Endodermal cell (in vitro differentiated cells): ENCODE measurements at places on chromosomes 12 and 14. TPM values are rescaled to one million over a fixed set of nuclear protein-coding genes. Genes with fewer than 3 reads are reported as not detected.

GRCh38 chr12:109697877-109698468 is 15.7 kb upstream of the FAM222A start:
- DNase-seq: peak; percentile 82

- no peak for DNase-seq
Measured at GRCh38 chr12:6285532-6286306, 24.8 kb upstream of the PLEKHG6 start.

DNA sequence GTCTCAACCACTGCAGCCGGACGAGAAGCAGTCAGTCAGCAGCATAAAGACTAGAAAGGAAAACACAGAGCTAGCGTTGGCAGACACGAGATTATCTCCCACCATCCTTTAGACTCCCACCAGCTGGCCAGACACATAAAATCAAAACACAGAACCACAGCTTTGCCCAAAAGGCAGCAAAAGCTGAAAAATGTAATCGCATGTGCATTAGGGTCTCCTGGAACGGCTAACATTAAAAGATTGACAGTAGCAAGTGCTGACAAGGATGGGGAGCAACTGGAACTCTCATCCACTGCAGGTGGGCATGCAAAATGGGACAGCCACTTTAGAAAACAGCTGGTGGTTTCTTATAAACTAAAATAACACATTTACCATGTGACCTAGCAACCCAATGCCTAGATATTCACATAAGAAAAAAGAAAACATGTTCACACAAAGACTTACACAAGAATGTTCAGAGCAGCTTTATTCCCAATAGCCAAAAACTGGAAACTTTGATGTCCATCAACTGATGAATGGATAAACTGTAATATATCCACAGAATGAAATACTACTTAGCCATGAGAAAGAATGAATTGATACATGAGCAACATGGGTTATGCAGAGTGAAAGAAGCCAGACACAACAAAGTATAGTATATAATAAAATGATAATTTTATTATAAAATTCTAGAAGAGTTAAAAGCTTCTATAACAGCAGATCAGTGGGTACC is 37.7 kb downstream of the NCOR2 start:
- DNase-seq: no peak

GRCh38 chr14:61528591-61529021 is 166.7 kb upstream of the HIF1A start:
- no peak for DNase-seq

GRCh38 chr12:114703060-114703493 is 19.1 kb upstream of the TBX3 start:
- peak; percentile 85 for DNase-seq

GRCh38 chr12:102394200-102394599 is 86.2 kb downstream of the IGF1 start:
- no peak for DNase-seq

DNA sequence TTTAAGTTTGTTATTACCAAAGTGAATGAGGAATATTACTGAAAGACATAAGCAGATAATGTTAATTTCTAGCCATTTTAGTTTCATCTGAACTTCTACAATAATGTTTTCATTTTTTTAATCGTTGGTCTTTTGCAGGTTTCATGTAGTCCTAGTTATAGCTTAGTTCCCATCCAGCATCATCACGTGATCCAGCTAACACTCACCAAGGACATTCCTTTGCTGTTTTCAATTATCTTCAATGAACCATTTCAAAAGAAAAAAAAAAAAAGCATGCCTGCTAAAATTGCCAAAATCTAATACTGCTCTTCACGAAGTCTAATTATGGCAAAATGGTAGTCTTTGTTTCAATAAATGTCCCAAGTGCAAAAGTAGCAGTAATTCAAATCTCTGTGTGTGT is 187.7 kb upstream of the ATXN7L3B start:
- DNase-seq: no peak

DNA sequence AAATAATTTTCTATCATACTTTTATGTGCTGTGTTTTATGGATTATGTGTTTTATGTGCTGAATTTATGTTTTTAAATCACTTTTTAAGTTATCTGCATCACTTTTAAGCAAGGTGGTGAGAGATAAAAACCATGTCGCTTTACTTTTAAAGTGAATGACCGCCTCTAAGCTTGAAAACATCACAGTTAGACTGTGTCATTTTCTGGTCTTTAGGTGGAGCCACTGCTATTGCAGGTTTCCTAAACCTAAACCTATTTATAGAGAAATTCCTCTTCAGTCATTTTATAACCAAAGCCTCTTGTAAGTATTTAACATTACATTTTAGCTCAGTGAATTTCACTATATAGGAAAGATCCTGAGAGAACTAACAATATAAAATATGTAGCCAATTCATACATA is 21.0 kb upstream of the MDM2 start:
- no peak for DNase-seq

- no peak for DNase-seq
Measured at GRCh38 chr14:56659964-56660551, 80.5 kb downstream of the TMEM260 start.

- no peak for DNase-seq
Measured at GRCh38 chr14:39169541-39169900, 612 bp downstream of the TRAPPC6B start.

DNA sequence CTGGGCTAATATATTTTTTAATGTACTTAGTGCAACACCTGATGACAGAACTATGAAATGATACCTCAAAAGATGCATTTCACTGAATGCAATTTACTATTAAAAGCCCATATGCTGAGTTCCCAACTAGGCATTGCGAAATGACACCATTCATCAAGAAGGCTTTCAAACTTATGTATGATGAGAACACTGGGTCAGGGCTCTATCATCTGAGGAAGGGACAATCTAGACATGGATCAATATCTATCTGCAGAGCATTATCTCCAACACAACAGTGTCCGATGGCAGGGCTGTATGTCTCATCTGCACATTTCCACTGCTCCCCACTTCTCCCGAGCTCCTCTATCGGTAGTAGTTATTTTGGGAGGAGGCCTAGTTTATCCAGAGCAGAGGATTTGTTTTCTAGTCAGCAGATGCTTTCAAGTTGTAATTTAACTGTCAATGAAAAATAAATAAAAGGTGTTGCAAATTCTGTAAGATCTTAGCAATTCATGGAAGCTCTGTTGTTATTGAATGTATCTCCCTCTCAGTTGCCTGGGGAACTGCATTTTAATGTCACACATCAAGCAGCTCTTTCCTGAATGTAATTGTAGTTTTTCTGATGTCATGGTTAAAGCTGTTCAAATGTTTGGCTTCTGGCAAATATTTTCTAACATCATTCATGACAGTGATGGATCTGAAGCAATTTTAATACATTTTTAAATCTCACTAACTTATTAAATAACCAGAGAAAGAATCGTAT is 7.4 kb upstream of the GCH1 start:
- no peak for DNase-seq

DNA sequence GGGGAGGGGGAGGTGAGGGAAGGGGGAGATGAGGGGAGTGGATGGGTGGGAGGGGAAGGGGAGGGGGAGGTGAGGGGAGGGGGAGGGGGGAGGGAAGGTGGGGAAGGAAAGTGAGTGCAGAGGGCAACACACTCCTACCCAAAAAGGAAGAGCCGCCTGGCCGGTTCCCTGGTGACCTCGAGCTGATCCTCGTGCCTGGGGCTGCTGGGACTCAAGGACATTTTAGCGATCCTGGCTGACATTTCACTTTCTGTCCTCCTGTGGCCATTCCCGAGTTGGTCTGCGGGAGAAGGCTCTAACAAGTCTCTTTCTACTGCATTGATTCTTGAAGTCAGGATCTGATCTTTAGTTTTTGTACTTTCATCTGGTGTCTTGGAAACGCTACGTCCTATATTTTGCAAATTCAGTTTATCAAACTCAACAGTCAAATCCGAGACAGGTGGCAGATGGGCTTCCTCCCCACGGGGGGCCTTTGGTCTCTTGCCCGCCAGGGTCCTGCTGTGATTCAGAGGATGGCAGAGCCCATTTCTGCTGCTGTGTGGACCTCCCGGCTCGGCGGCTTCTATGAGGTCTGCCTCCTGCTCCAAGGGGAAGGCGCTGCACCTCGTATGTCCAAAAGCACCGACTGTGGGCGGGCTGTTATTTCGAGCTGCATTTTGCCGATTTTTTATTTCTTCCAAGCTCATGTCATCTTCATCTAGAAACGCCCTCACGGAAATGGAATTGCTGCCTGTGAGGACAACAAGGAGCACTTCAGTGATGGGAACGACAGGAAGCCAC is 19.1 kb downstream of the PGAM5 start:
- peak; percentile 49 for DNase-seq

DNA sequence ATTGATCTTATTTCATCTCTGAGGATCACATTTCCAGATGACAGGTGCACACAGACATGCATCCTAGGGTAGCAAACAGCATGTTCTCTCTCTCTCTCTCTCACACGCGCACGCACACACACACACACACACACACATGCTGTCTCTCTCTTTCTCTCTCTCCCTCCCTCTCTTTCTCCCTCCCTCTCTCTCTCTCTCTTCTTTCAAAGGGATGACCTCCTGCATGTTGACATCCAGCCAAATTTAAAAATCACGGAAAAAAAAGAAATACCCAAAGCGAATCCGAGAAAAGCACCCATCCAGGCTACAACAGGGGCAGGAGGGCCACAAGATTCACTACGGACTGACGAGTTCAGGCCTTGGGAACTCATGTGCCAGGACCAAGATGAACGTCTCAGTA is 2.3 kb downstream of the KSR2 start:
- peak; percentile 26 for DNase-seq

Gene TAS2R43
- 0.38 to 0.82 TPM (median 0.70 TPM) in 3 replicates for total RNA-seq

Gene GALNT8
- 9.6 and 11.2 TPM in 2 replicates for total RNA-seq

Gene NR4A1
- total RNA-seq: 15.0 to 46.6 TPM (median 18.4 TPM) in 3 replicates

Gene KRT72
- not detected in 3 replicates for total RNA-seq

Gene KRT73
- not detected in 2 replicates for total RNA-seq

Gene ADSS1
- 17.6 to 32.2 TPM (median 31.0 TPM) in 3 replicates for total RNA-seq
